ENCODE measurements at places on chromosomes 6 and 20.
A peak's percentile ranks its signal among the peaks of the same experiment; 100 is the strongest.

DNA sequence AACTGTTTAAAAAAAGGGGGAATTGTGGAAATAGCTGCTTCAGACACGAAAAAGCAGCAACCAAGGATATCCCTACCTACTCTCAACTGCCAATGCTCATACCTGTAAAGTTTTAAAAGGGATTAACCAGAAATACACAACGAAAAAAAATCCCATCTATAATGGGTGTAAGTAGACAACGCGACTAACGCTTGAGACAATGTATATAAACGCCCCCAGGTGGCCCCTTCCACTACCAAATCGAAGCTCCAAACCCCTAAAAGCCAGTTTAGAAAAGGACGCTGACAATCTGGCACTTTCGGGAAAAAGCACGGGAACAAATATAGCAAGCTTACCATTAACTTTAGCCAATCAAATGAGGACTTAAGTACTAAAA lies 94.5 kb upstream of the BTN3A2 start:
- H3K27me3 ChIP-seq: no peaks in the 10 kb centered on the region
- no peak for DNase-seq
- H3K36me3 ChIP-seq: no peaks in the 10 kb centered on the region
- peaks cover 45% of the 10 kb centered on the region for H3K4me1 ChIP-seq

DNA sequence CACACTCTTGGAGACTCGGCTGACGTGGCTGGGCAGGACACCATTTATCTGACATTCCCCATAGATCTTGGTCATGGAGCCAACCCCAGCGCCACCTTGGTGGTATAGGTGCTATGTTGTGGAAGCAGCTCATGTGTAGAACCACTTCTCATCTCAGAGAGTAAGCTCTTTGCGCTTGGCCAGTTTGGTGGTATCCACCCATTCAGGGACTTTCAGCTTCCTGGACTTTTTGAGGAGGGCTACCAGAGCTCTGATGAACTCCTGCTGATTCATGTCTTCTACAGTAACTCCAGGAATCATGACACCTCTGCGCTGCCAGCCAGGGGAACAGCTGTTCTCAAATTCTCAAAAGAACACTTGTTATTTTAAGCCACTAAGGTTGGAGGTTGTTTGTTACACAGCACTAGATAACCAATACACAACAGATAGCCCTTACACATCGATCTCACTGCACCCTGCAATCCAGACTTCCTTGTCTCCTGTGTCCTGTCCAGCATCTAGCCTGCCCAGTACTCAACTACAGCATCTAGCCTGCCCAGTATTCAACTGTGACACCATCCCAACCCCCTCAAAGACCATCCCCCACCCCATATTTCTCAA lies 86.0 kb upstream of the SLC22A16 start:
- peaks cover 8% of the 10 kb centered on the region for H3K4me1 ChIP-seq
- no peak overlapping the region for H3K4me3 ChIP-seq
- no peaks in the 10 kb centered on the region for H3K36me3 ChIP-seq
- no peaks in the 10 kb centered on the region for H3K27me3 ChIP-seq
- DNase-seq: no peak

- no peak overlapping the region for H3K4me3 ChIP-seq
- H3K27ac ChIP-seq: no peak overlapping the region
- no peaks in the 10 kb centered on the region for H3K36me3 ChIP-seq
- no peak for DNase-seq
Measured at GRCh38 chr20:32984196-32984595, 20.0 kb downstream of the SUN5 start.

DNA sequence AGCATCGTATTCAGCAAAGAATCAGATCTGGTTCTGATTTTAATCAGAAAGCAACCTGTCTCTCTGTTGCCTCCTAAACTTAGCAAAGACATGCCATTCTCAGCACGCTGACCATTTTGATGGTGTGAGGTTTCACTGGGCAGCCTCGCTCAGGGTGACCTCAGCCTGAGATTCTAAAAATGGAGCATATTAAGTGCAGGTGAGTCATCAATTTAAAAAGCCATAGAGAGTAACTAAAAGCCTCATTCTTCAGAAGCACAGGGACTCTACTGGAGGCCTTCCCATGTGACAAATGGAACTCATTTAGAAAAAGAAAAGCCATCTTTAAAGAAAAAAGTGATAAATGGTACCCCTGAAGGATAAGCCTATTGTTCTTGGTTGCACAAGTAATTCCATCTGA lies 91.3 kb downstream of the FILIP1 start:
- H3K36me3 ChIP-seq: no peaks in the 10 kb centered on the region
- DNase-seq: no peak
- no peak overlapping the region for H3K4me3 ChIP-seq
- H3K27ac ChIP-seq: no peak overlapping the region
- no peaks in the 10 kb centered on the region for H3K27me3 ChIP-seq
- no peaks in the 10 kb centered on the region for H3K4me1 ChIP-seq

DNA sequence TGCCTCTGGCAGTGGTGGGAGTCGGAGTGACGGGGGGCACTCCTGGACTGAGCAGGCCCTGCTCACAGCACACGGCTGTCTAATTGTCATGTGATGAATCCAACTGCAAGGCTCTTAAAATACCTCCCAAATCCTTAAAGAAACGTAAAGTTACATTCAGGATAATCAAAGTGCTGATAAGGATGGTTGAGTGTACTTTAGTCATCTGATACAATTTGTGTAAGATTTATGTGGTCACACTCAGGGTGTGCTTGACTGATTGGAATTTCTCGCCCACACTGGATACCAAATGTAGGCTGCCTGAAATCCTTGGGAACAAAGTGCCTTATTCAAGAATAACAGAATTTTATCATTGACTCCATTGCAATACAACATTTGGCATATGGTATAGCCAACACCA lies 238.7 kb downstream of the CDH4 start:
- H3K27me3 ChIP-seq: no peaks in the 10 kb centered on the region
- no peak overlapping the region for H3K27ac ChIP-seq
- no peak overlapping the region for H3K4me3 ChIP-seq
- no peak for DNase-seq
- no peaks in the 10 kb centered on the region for H3K4me1 ChIP-seq
- H3K36me3 ChIP-seq: no peaks in the 10 kb centered on the region

DNA sequence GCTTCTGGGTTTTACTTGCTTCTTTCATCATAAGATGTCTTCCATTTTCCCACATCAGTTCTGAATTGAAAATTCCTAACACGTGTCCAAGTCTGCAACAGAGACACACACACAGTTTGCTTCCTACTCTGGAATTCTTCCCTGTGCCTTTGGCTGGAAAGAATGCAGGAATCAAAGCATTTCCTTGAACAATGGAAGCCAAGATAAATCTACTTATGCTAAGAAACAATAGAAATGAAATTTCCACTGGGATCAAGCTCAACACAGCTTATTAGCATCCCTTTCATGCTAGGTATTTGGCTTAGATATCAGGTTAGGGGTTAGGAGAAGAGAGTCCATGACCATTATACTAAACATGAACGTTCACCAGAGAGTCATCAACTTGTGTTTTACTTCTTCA lies 101.1 kb upstream of the SCAF8 start:
- DNase-seq: no peak
- H3K4me3 ChIP-seq: no peak overlapping the region
- no peaks in the 10 kb centered on the region for H3K27me3 ChIP-seq
- no peaks in the 10 kb centered on the region for H3K36me3 ChIP-seq
- no peaks in the 10 kb centered on the region for H3K4me1 ChIP-seq

DNA sequence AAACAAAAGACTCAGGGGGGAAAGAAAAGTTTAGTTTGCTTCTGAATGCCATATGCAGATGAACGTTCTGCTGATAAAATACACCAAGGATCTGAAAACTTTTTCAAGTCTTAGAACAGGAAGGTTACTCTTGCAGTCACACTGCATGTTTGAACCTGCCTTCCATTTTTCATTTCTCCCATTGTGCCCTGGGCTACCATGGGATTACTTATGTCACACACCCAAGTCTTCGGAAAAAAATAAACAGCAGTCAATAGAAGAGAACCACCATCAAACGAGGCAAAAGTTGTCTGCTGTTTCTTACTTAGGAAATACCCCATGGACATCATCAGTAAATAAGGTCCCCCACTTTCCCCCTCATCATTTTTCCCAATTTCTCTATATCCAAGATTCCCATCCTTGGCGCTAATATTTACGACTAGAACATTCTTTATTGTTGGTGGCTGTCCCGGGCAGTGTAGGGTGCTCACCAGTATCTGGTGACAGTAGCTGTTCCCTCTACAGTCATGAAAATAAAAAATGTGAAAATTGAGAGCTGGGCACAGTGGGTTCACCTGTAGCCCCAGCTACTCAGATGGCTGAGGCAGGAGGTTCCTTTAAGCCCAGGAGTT lies 202.5 kb downstream of the BCAS1 start:
- no peak overlapping the region for H3K27ac ChIP-seq
- H3K27me3 ChIP-seq: no peaks in the 10 kb centered on the region
- H3K4me3 ChIP-seq: no peak overlapping the region
- peaks cover 60% of the 10 kb centered on the region for H3K4me1 ChIP-seq
- no peak for DNase-seq

DNA sequence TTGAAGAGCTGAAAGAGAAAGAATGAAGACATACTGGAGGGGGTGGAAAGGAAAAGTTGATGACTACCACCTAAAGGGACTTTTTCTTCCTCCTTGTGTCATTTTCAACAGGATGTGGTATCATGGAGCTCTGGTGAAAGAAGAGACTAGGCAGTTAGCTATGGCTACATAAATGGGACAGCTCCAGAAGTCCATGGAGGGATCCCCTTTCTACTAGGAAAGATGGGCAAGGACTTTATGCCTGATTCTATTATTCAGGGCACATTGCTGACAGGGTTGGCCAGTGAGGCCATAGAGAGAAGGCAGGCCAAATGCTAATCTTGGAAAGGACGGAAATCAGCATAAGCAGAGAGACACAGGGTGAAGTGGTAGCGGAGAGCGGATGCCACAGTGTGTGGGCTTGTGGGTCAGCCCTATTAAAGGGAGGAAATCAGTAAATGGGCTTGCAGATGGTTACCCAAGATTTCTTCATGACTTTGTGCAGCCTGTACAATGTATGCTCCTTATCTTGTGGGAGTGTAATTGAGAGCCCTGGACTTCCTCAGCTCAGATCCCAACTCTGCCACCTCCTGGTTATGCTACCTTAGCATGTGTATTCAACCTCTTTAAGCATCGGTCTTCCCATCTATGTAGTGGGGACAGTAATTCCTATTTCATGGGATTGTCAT lies 77.4 kb upstream of the TMEM170B start:
- no peaks in the 10 kb centered on the region for H3K27me3 ChIP-seq
- peaks cover 9% of the 10 kb centered on the region for H3K4me1 ChIP-seq
- no peaks in the 10 kb centered on the region for H3K36me3 ChIP-seq

DNA sequence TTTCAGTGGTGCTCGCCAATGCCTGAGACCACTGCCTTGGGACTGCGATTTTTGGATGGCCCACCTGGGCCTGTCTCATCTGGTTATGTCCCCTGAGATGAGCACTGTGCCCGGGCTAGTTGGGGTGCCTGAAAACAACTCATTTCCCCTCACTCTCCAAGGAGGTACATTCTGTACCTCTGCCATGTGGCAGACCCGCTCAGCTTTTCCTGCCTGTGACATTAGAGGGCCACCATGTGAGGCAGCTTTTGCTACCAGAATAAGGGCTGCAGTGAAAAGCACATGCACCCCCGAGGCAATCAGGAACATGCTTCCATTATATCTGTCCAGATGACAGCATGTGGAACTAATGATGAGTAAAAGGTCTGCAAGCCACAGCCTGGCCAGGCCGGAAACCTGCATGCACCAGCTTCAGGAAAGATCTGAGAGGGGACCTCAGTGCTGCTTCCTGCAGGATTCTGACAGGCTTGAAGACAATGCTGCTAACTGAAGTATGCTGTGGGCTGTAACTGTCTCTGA lies 11.3 kb upstream of the SRSF6 start:
- H3K4me3 ChIP-seq: no peak overlapping the region
- peaks cover 31% of the 10 kb centered on the region for H3K4me1 ChIP-seq
- H3K36me3 ChIP-seq: no peaks in the 10 kb centered on the region
- peak; percentile 55 for DNase-seq

- no peak overlapping the region for H3K27ac ChIP-seq
- DNase-seq: no peak
- H3K27me3 ChIP-seq: no peaks in the 10 kb centered on the region
- H3K4me1 ChIP-seq: no peaks in the 10 kb centered on the region
- peaks cover 8% of the 10 kb centered on the region for H3K36me3 ChIP-seq
Measured at GRCh38 chr6:110430236-110430635, 14.9 kb upstream of the DDO start.

- no peak overlapping the region for H3K27ac ChIP-seq
- H3K36me3 ChIP-seq: no peaks in the 10 kb centered on the region
- DNase-seq: no peak
- no peak overlapping the region for H3K4me3 ChIP-seq
Measured at GRCh38 chr6:157710604-157711003, 112.4 kb upstream of the SNX9 start.

- DNase-seq: no peak
- H3K27ac ChIP-seq: no peak overlapping the region
- H3K36me3 ChIP-seq: no peaks in the 10 kb centered on the region
- no peaks in the 10 kb centered on the region for H3K27me3 ChIP-seq
Measured at GRCh38 chr6:166553563-166554271, 32.8 kb downstream of the RAMACL start.

DNA sequence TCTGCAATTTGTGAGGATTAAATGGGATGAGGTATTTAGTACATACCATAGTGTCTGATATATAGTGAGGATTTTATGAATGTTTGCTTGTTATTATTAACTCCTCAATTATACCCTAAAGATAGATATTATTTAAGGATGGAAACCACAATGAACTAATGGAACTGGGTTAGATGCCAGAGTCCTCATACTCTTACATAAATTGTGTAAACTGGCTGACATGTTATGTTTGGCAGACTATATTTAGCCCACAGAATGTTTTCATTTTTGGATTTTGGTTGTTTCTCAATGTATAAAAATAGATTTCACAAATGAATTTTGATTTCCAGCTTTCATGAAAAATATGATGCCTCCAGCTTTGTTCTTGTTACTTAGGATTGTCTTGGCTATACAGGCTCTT lies 37.6 kb downstream of the HTR1B start:
- H3K36me3 ChIP-seq: no peaks in the 10 kb centered on the region
- H3K4me1 ChIP-seq: no peaks in the 10 kb centered on the region
- H3K4me3 ChIP-seq: no peak overlapping the region
- DNase-seq: no peak
- H3K27ac ChIP-seq: no peak overlapping the region

DNA sequence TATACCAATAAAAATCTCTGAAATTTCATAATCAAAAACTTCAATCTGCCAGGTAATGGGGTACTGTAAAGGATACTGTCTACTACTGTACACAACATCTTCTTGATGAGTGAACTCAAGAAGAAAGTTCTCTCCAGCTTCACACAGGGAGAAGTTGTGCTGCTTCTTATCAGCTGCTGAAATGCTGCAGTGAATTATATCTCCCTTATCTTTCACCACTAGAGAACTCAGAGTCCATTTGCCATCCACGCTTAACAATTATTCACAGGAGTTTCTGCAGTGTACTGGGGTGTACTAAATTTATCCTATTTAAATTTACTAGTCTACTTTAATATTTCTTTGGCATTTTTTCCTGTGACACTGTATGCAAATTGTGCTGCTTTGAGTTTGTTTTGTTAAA lies 384.8 kb downstream of the TFAP2B start:
- no peaks in the 10 kb centered on the region for H3K27me3 ChIP-seq
- no peak for DNase-seq
- H3K4me1 ChIP-seq: no peaks in the 10 kb centered on the region
- H3K4me3 ChIP-seq: no peak overlapping the region
